ENCODE measurements at places on chromosomes 3 and 15.

DNA sequence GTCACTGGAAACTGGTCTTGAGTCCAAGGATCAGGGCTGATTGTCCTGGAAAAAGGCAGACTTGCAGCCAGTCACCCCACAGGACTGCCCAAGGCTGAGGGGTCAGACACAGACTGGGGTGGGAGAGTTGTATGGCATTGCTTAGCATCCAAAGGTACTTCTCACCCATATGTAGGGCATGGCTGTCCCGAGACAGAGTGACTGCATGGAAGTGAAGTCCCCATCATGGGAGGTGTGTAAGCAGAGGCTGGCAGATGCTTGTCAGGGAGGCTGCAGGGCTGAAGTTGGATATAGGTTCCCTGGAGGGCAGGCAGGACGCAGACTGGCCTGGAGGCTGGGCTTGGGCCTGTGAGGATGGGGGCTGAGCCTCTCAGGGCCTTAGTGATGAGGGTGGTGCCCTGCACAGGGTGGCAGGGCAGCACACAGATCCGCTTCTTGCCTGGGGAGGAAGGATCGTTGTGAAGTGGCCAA, 31.1 kb downstream of the PSTPIP1 start:
- no peak for DNase-seq

GRCh38 chr3:39707314-39707909, 102.0 kb upstream of the MYRIP start:
- DNase-seq: no peak

GRCh38 chr15:43153269-43153668, 19.9 kb downstream of the TMEM62 start:
- peak; percentile 39 for DNase-seq

DNA sequence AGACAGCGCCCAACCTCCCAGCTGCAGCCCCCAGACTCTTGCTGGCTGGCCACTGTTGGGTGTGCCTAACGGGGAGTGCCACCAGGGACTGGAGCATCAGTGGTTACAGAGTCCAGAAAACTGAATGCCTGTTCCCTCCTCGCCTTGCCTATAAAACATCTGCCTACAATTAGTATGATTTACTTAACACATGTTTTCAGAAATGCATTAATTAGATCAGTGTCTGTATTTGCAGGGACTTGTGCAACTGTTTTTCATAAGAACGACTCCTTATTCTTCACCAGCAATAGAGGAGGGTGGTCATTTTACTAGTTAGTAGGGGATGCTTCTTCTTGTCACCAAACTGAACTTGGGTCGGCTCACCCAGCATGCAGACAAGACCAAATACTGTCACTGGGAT, 248.7 kb downstream of the GABRG3 start:
- DNase-seq: no peak

- no peak for DNase-seq
Observed at GRCh38 chr3:127419641-127420553, 132.1 kb upstream of the PRR20G start.

DNA sequence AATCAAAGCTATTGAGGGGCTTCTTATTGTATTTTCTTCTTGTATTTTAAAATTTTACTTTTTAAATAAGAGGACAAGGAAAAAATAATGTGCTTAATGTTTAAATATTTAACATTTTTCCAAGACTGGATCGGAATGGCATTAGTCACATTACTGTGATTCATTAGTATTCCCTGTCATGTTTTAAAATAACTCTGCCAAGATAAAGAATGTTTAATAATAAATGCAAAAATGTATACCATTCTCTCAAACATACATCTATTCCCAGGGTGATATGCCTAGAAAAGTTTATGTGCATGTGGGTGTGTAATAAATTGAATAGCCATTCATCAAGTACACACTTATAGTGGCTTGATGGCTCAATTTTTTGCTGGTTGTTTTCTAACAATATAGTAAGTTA, 936.1 kb downstream of the PLOD2 start:
- no peak for DNase-seq

GRCh38 chr3:42257007-42257406, 9.0 kb downstream of the CCK start:
- DNase-seq: no peak

DNA sequence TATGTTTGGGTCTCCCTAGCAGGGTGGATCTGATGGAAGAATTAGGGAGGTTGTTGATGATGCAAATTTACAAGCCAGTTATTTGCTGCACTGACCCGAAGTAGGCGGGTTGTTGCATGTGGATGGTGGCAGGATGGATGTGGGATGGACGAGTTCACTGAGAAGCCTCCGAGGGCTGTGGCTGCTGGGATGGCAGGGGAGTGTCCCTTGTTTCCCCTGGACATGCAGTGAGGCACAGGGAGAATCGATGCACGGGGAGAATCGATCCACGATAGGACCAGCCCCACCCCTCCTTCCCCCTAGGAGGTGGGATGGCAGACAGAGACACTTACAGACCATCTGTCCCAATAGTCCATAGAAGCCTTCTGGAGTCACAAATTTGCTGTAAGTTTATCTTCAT, 31.0 kb upstream of the KLF13 start:
- DNase-seq: no peak

DNA sequence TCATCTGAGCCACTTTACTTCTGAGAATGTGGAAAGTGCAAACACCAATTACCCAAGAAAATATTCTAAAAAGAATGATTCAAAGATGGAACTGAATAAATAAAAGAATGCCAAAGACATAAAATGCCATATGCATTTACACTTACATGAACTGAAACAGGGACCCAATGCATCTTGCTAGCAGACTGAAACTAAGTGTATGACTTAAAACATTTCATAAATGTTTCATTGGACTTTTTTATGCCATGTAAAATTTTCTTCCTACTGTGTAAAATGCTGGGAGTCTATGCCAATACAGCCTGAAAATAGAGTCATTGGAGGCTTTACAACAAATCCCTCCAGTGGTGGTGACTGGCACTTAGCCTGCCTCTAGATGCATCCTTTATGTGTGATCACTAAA, 735.1 kb upstream of the CCDC54 start:
- no peak for DNase-seq

GRCh38 chr3:37149257-37149656, 25.1 kb downstream of the LRRFIP2 start:
- DNase-seq: no peak

DNA sequence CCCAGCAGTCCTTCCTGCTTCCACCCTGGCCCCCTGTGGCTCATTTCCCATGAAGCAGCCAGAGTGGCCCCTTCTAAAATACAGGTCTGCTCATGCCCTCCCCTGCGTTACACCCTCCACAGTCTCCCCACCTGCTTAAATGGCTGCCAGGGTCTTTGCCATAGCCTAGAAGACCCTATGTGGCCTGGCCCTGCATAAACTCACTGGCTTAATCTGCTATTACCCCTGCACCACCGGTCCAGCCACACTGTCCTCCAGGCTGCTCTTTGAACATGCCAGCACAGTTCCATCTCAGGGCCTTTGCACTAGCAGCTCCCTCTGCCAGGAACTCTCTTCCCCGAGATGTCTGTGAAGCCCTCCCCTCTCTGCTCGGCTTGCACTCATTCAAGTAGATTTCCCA, 166.8 kb downstream of the NTRK3 start:
- DNase-seq: no peak

- no peak for DNase-seq
Observed at GRCh38 chr15:67915461-67916374, 75.9 kb upstream of the RNU6-1 start.

DNA sequence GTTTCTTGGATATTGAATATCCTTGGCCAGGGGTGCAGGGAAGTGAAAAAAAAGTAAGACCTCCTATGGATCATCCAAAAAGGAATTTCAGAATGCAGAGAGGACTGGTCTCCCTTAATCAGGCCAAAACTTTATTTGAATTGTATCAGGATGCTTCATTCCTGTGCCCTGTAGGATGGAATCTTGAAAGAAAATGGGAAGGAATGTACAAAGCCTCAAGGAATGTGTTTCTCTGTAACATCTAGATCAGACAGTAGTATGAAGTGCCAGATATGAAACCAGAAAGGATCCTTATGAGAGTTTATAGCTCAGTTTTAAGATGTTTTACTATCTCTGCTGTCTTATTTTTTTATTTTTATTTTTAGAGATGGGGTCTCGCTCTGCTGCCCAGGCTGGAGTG, 6.5 kb upstream of the GSK3B start:
- no peak for DNase-seq

DNA sequence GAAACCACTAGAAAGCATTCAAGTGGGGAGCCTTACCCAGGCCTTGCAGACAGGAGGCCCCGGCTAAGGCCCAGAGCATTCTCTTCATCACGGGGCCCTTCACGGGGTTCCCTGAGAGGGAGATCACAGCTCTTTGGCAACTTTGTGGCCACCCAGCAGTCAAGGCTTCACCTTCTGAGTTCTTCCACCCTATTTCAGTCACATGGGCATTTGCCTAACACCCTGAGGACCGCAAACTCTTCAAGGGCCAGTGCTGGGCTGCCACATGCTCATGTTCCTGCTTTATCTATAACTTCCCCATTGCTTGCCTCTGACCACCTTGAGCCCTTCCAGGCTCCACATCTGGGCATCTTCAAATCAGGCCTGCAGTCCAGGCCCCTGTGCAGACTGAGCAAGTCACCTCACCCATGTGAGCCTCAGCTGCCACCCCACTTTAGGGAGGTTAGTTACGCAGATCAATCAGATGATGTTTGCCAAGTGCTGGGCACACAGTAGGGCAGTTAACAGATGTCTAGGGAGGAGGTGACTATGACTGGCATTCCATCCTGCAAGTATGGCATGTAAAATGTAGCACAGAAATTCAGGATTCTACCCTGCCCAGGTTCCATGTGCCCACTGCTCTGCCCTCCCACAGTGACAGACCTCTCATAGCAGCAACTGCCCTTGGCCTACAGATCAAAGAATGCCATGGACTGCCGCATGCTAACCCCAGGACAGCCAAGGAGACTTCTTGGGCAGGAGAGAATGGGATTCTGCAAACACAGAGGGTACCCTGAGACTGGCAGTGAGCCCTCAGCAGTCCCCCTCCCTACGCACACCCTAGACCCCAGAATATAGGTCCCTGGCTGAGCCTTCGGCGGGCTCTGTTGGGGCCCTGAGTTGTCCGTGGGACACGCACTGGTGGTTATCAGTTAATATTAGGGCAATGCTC, 37.6 kb upstream of the ZNF710 start:
- DNase-seq: no peak

DNA sequence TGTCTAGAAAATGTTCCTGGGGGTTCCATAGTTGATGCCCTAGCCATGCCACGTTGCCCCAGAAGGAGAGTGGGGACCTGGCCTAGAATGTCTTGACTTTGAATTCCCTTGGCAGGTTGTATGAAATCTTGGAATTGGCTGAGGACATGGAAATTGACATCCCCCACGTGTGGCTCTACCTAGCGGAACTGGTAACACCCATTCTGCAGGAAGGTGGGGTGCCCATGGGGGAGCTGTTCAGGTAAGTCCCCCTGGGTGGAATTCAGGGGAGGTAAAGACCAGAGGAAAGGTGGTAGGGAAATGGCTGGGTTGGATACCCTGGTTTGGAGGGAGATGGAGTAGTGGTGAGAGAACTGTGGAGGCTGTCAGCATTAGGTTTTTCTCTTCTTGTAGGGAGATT, 8.9 kb upstream of the FAM131A start:
- DNase-seq: no peak

- no peak for DNase-seq
Observed at GRCh38 chr3:34777386-34777785, 861.9 kb upstream of the ARPP21 start.

DNA sequence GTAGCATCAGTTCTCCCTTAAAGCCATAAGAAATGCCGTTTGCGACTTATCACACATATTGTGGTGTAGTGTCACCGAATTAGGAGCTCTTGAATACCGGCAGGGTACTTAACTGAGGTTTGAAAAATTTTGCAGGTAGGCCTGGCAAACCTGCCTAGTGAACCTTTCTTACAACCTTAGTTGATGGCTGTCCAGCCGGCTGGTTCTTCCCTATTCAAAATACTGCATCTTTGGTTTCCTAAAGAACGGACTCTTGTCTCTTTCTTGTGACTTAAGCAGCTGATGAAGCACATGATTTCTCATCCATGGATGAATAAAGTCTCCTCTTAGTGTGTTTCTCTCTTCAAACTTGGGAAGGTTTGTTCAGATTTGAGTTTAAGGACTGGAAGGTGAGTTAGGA, 1.5 kb downstream of the RAB7A start:
- no peak for DNase-seq

DNA sequence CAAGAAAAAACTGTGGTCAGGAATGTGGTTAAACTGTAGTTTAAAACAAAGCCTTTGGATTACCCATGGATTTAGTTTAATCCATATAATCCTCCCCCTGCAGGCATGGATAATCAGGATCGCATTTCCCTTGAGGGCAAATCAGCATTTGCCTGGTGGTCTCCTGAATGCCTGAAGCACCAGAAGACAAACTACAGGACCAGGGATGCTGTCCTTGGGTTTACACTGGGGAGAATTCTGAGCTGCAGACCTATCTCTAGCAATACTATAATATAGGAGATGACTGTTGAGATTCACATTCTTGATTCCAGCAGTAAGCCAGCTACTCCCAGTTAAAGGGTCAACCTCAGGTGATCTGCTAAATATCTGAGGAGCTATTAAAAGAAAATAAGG, 10.6 kb downstream of the PIK3CB start:
- no peak for DNase-seq

- DNase-seq: no peak
Observed at GRCh38 chr15:61038387-61038786, 190.7 kb downstream of the RORA start.

- no peak for DNase-seq
Observed at GRCh38 chr15:97998307-97999071, 38.0 kb downstream of the ARRDC4 start.

DNA sequence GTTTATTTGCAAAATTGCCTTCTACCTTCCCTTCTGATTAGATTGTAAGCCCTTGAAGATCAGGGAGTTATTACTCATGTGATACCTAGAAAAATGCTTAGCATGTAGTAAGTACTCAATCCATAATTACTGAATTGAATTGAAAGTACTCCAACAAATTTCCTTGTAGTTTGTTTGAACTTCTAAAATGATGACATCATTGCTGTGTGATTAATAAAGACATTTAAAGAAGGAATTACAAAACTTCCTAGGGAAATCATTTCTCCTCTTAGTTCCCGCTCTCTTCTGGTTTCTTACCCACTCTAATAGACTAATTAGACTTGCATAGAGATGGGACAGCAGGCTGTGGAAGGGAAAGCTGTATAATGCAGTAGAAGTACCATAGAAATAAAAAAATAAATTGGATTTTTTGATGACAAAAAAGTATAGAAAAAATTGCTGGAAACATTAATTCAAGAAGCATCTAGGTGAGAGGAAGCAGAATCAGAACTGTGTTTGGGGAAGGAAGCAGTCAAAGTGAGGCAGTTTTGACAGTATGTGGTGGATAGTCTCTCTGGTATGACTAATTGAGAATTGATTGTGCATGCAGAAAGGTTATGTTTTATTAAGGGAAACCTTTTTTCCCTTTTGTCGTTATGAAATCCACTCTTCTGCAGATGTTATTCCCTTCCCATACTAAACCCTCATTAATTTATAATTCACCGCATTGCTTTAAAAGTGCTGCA, 93.0 kb downstream of the ALCAM start:
- DNase-seq: no peak

GRCh38 chr3:125104639-125105038, 48.8 kb upstream of the HEG1 start:
- no peak for DNase-seq
